Activated CD4-positive, alpha-beta memory T cell treated with anti-CD3 and anti-CD28 coated beads for 36 hours (primary cell): ENCODE measurements at places on chromosomes 1 and 21.

- DNase-seq: no peak
Measured at GRCh38 chr1:86875722-86876121, 38.2 kb downstream of the SELENOF start.

GRCh38 chr1:205455581-205456382, at the start of gene BLACAT1:
TSS of gene BLACAT1 (minus strand) at chr1:205456045.
- no peak for DNase-seq

DNA sequence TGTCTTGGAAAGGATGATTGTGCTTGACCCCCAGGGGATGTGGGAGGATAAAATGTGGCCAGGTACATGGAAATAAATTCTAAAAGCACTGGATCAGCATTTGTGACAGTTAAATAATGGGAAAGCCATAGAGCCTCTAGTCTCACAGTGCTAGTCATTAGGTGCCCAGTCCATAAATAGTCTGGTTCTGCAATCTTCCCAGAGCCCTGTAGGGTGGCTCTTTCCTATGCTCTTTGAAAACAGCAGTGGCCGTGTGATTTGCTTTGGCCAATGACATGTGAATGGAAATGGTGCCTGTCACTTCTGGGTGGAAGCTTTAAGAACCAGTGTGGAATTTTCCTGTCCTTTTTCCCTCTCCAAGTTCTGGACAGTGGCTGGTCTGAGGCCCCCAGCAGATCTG, 113.2 kb downstream of the TRABD2B start:
- no peak for DNase-seq

DNA sequence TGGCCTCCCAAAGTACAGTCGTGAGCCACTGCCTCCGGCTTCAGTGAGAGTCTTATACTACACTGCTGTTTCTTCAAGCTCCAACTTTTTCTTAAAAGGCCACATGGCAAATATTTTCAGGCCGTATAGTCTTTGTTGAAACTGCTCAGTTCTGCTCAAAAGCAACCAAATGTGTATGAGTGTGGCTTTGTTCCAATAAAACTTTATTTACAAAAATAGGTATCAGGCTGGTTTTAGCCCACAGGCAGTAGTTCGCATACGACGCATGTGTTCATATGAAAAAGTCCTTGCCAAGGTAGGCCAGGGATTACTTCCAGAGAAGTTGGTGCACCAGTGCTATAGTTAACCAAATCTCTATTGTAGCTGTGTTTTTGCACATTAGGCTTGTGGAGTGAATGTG, 6.2 kb downstream of the PLEKHM2 start:
- DNase-seq: no peak

- DNase-seq: no peak
Measured at GRCh38 chr1:94887603-94888171, 39.2 kb downstream of the CNN3 start.

- no peak for DNase-seq
Measured at GRCh38 chr21:46320331-46320801, 3.3 kb downstream of the C21orf58 start.

DNA sequence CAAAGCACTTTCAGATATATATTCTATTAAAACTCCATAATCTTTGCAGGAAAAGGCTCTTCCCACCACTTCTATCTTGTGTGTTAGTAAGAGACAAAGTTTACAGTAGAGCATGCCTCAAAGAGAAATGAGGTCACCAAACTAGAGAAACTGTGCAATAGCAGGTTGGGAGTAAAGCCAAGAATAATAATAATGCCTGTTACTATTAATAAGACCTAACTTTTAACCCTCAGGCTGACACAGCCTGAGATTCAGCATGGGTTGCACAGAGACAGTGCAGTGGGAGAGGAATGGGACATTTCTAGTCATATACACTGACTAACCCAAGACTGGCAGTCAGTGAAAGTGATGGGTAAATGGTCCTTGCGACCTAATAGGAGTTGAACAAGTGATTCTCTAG, 320.2 kb upstream of the NFIA start:
- no peak for DNase-seq

- DNase-seq: no peak
Measured at GRCh38 chr1:83065952-83066727, 932.8 kb downstream of the TTLL7 start.

DNA sequence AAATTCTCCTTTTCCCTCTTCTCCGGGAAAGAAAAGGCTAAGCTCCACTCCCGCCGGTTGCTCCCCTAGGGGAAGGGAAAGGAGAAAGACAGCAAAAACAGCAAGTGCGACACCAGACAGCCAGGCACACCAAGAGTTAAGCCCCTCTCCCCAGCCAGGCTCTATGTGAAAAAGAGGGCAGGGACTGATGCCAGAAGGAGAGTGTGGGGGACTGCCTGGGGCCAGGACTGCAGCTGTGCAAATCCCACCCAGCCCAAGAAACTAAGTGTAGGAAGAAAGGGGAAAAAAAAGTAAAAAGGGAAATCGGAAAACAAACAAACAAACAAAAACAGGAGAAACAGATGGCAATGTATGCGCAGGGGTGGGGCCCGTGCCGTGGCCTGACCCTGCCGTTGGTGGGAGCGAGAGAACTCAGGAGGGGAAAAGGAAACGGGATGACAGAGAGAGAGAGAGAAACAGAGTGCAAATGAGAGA, 27.7 kb upstream of the FMO1 start:
- no peak for DNase-seq

- no peak for DNase-seq
Measured at GRCh38 chr1:169676001-169676400, 35.4 kb downstream of the SELL start.

- DNase-seq: no peak
Measured at GRCh38 chr1:87299661-87300060, 29.0 kb upstream of the LMO4 start.

GRCh38 chr1:95440511-95440910, 206.5 kb downstream of the RWDD3 start:
- DNase-seq: no peak

DNA sequence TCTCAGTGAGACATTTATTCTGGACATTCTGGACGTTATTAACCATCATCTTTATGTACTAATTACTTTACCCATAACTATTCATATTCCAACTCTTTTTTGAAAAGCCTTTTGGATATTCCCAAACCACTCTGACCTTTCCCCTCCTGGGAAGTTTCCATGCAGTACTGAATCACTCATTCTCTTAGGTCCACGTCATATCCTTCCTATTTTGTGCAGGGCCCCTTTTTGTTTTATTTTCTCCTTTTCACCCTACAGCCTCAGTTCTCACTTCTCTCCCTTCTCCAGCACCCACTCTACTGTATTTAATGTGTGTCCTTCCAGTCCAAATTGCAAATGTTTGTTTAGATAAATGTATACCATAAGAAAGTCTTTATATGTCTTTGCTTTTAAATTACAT, 16.4 kb upstream of the ATP1A1 start:
- no peak for DNase-seq

DNA sequence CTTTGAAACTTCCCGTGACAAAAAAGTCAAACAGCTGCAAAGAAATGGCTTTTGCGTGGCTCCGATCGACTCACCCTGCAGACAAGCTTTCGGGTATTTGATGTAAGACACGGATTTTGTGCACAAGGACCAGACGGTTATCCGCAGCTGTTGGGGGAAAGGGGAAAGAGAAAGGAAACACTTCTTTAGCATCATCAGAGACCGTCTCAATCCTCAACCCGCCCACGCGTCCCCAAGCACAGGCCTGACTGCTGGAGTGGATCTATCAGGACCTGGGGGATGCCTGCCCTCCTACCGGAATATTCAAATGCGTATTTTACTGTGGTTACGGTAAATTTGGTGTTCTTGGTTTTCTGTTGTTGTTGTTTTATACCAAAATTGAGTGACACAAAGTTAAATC, 11.2 kb downstream of the WRAP73 start:
- no peak for DNase-seq

- no peak for DNase-seq
Measured at GRCh38 chr1:208731981-208732821, 488.0 kb upstream of the PLXNA2 start.
